Activated T-helper 1 cell treated with anti-CD3 and anti-CD28 coated beads, Interleukin-2, amount 50 U/mL, for 16 hours (primary cell): ENCODE measurements at places on chromosomes 2 and 18.

GRCh38 chr18:71134122-71134521 is 845.3 kb downstream of the SOCS6 start:
- DNase-seq: no peak

GRCh38 chr2:99818842-99819241 is 323.5 kb downstream of the AFF3 start:
- no peak for DNase-seq

DNA sequence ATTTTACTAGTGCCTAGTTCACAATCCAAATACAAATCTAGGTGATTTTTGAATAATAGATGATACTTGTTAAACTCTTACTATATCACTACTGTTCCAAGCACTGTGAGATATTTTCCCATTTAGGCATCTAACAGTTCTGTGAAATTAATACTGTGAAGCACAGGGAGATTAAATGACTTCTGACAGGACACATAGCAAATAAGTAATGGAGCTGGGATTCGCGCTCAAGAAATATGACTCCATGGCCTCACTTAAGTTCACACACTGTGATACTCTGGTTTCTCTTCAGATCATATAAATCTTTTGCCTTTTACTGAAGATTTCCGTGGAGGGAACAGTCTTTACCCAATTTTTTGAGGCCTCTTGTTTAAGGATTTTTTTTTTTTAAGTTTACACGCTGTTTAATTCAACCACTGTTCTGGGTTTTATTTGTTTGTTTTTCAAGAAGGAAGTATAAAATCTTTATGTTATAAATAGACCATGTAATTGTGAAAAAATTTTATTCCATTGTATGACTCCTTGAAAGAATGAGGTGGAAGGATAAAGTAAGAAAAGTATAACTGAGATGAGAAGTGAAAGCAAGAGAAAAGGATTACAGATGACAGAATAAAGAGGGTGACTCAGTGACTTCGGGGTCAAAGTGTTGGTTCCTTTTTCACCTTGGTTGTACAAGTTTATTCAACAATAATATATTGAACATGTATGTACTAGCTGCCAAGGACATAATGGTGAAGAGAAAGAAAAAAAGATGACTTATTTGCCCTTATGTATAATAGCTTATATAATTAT is 30.2 kb downstream of the RBM45 start:
- DNase-seq: no peak

- DNase-seq: no peak
Measured at GRCh38 chr2:60629305-60629662, 75.8 kb upstream of the BCL11A start.

- no peak for DNase-seq
Measured at GRCh38 chr18:37481072-37481471, 84.5 kb downstream of the CELF4 start.

DNA sequence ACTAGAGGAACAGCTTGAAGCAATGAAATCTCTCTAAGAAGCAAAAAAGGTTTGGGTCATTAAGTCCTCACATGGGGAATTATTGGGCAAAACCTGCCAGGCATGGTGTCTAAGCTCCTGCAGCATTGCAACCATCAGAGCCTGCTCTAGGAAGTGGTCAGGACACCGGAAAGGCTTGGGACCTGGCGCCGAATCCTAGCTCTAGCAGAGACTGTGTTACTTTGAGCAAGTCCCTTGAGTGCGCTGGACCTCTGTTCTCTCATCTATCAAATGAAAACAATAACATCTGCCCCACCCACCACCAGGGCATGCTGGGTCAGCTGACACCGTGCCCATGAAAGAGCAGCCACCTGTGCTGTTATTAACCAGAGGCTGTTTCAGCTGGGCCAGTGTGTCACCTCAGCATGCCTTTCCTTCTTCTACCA is 6.3 kb downstream of the TMEM127 start:
- no peak for DNase-seq

- no peak for DNase-seq
Measured at GRCh38 chr2:222709191-222709891, 37.9 kb downstream of the MOGAT1 start.

GRCh38 chr18:27363872-27364271 is 178.8 kb upstream of the CHST9 start:
- DNase-seq: no peak

DNA sequence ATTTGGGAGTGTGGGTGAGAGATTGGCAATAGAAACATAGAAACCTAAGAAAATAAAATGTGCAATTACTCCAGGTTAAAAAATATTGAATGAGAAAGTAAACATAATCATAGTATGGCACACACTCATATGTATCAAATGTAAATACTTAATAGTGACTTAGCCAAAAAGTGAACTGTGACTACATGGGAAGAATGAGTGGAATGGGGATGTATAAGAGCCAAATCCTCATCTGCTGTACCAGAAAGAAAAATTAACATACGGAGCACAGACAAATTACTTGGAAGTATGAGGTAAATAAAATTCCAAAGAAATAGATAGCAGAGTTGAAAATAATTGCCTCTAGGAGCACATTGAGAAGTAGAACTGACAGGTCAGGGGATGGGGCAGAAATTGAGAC is 4.0 kb downstream of the FLACC1 start:
- no peak for DNase-seq

- no peak for DNase-seq
Measured at GRCh38 chr2:119111115-119111975, 47.2 kb downstream of the C1QL2 start.

- no peak for DNase-seq
Measured at GRCh38 chr2:101930847-101931246, 60.9 kb upstream of the IL1R2 start.

DNA sequence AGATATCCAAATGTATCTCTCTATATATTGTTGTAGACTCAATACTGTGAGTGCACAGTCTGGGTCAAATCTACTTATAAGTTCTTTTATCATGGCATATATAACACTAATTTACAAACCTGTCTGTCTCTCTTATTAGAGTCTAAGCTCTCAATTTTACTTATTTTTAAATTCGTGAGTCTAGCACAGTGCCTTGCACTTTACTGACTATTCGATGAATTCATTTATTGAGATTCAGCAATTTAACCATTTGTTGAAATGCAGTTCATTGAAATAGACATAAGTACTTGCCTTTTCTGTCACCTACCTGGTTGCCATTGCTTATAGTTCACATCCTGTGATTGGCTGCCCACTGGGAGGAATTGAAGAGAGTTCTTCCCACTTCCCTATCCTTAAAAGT is 10.3 kb upstream of the ALS2 start:
- DNase-seq: no peak

GRCh38 chr2:148982282-148982681 is 56.2 kb upstream of the LYPD6B start:
- DNase-seq: no peak

DNA sequence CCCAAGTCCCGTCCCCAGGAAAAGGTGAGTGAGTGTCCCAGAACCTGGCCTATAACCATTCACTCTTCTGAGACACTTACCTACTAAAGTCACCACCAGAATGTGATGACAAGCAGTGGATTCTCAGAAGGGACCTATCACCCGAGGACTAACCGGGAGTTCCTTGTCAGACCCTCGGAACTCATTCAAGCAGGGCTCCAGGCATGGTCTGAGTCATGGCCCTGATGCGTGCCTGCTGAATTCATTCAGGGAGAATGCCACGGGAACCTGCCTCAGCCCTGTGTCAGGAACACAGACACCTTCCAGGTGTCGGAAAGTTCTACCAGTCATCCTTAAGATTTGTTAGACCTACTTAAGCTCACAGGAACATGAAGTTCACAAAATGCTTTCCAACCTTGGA is 29.8 kb downstream of the ALPK2 start:
- no peak for DNase-seq

- peak; percentile 18 for DNase-seq
Measured at GRCh38 chr2:136281281-136282114, 163.5 kb upstream of the CXCR4 start.

DNA sequence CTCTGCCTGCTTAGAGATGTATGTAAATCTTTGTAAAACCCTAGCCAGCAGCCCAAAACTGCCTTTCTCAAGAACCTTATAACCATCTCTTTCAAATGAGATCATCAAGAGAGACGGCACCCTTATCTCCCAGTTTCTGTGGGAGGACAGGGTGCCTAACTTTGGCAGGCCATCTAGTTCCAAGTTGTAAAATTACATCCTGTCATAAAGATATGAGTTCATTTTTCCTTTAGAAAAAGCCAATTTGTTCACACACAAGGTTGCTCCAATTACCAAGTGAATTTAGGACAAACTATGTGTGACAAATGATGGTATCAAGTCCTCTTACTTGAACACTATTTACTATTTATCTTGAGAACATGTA is 65.3 kb downstream of the MEMO1 start:
- DNase-seq: no peak

GRCh38 chr2:163626208-163626607 is 109.6 kb downstream of the FIGN start:
- no peak for DNase-seq

DNA sequence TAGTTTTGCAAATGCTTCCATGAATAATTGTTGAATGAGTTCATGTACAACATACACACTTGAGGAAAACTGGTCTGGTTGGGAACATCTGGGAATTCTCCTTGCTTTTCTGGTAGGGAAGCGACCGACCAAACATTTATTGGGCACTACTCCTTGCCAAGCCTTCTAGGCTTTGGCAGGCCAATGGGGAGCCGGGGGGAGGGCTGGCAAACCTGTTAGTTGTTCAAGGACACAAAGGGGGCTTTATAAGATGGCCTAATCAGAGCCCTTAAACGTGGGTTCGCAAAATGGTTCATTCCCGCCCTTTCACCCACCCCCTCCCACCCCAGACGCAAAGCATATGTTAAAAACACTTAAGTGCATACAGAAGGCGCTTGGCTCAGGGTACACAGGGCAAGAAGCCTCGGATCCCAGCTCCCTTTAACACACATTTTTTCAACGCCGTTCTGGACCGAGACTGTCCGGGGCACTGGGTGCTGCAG is 844 bp upstream of the VSNL1 start:
- DNase-seq: no peak

GRCh38 chr2:38030635-38031355 is 45.2 kb downstream of the CYP1B1 start:
- no peak for DNase-seq

DNA sequence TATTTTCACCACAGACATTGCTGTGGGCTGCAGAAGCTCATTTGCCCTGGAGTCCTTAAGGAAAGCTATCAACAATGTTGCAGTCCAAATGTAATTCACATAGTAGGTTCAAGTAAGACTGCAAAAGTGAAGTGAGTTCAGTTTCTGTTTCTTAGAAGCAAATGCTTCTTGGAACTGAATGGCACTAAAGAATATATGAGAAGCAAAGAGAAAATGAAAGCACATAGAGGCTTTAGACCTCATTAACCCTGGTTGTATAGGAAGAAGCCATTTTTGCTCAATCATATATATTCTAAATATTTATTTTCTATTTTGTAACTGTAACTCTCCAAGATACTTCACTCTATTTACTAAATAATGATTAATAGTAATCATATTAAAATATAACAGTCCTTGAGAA is 292.0 kb downstream of the ZNF804A start:
- DNase-seq: no peak

- no peak for DNase-seq
Measured at GRCh38 chr2:178420463-178420999, 30.4 kb downstream of the PRKRA start.

DNA sequence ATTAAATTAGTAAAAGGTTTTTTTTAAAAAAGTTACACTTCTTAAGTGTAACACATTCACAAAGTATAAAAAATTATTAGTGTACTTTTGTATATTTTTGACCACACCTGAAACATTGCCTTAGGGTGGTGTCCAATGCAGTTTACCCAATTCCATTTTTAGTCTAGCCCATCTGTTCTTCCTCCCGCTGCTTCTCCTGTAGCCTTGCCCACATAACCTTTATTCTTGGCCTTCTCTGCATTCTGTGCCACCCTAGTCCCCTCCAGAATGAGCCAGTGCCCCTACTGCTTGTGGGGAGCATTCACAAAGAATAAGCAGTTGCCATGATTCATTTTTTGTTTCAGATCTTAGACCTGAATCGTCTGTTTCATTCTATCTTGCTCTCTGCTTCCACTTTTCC is 78.4 kb upstream of the MYT1L start:
- DNase-seq: no peak

GRCh38 chr2:109282865-109283264 is 153.9 kb downstream of the SH3RF3 start:
- DNase-seq: no peak

GRCh38 chr2:143551971-143552650 is 422.9 kb downstream of the ARHGAP15 start:
- no peak for DNase-seq

GRCh38 chr2:208062113-208062512 is 36.8 kb upstream of the PLEKHM3 start:
- no peak for DNase-seq

- DNase-seq: no peak
Measured at GRCh38 chr18:44341759-44342158, 338.9 kb upstream of the SETBP1 start.

- DNase-seq: peak; percentile 49
Measured at GRCh38 chr18:75070625-75071483, 138.1 kb downstream of the PTGR3 start.

DNA sequence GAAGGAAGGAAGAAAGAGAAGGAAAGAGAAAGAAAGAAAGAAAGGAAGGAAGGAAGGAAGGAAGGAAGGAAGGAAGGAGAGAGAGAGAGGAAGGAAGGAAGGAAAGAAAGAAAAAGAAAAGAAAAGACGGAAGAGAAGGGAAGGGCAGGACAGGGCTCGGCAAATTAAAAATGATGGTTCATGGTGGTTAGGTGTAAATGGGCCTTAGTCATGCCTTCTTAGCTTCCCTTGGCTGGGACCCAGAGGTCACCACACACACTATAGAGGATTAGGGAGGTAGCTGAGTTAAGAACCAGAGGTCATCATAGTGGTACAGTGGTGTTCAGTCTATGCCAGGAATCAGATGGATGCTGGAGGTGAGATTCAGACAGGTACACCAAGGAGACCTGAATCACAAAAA is 9.3 kb upstream of the ATL2 start:
- no peak for DNase-seq

DNA sequence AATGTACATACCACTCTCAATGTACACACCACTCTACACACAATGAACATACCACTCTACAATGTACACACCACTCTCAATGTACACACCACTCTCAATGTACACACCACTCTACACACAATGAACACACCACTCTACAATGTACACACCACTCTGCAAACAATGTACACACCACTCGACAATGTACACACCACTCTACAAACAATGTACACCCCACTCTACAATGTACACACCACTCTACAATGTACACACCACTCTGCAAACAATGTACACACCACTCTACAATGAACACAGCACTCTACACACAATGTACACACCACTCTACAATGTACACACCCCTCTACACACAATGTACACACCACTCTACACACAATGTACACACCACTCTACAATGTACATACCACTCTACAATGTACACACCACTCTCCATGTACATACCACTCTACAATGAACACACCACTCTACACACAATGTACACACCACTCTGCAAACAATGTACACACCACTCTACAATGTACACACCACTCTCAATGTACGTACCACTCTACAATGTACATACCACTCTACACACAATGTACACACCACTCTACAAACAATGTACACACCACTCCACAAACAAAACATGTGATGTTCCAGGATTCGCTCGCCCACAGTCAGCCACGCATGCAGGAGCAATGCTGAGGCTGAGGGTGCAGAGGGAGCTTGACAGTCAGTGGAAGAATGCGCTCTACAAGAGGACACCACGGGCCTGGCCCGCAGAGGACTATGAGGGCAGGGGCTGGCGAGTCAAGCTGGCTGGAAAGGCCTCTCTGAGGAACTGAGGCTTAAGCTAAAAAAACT is 118.2 kb downstream of the HDAC4 start:
- DNase-seq: no peak
